ENCODE measurements at places on chromosomes 4 and X. TPM values are rescaled to one million over a fixed set of nuclear protein-coding genes. Genes with fewer than 3 reads are reported as not detected.

The MAGEB6B gene
- polyA plus RNA-seq = not detected

The DCLK2 gene
- polyA plus RNA-seq = 4.3 TPM

The HTRA3 gene
- polyA plus RNA-seq = 6.9 TPM

The HEPH gene
- 109 TPM for polyA plus RNA-seq

All from cardiac muscle cell (in vitro differentiated cells and primary cell).